Retinal pigment epithelial cell (primary cell): ENCODE measurements at places on chromosomes 3 and 15.
A peak's percentile ranks its signal among the peaks of the same experiment; 100 is the strongest.

- no peak for DNase-seq
Measured at GRCh38 chr3:99498550-99499234, 139.7 kb upstream of the COL8A1 start.

GRCh38 chr15:70453238-70453637 lies 310.1 kb downstream of the UACA start:
- no peak for DNase-seq

- DNase-seq: peak; percentile 38
Measured at GRCh38 chr15:45399381-45400212, 21.3 kb upstream of the GATM start.

DNA sequence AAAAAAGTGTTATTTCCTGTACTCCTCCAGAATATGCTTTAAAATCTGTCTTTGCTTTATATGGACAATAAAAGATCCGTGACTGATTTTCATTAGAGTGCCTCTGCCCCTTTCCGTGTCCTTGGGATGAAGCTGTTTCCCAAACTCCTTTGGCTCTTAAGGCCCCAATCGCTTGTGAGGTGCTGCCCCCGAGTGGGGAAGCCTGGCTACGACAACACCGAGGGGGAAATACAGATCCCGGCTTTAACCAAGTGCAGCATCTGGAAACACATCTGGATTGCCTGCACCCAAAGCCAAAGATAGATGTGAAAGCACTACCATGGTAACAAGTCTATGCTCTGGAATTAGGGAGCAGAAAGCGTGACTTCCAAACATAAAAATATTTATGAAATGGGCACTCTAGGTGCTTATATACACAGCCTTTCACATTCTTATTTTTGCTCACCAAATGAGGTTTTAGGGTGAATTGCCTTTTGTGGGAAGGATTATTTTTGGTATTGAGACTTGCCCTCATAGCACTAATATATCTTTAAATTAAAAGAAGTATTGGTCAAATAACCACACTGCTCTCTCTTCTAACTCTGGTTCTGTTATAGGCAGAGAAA lies 40.6 kb upstream of the ADCY5 start:
- peak; percentile 0 for DNase-seq

GRCh38 chr3:25849641-25850385 lies 59.9 kb downstream of the OXSM start:
- no peak for DNase-seq

DNA sequence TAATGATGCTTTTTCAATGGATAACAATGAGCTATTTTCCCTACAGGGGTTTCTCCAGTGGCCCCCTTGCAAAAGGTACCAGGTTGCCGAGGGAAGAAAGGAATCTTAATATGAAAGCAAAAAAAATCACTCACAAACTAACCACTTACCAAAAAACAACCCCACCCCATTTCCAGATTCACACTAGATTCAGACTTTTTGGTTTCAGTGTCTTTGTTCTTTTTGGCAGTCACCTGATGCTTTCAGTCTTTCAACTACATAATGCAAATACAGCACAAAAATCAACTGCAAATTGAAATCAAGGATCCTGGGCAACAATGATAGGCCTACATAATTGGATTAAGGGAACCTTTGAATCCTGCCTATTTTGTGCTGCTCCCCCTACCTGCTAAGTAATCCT lies 71.1 kb upstream of the RAP2B start:
- no peak for DNase-seq

- no peak for DNase-seq
Measured at GRCh38 chr3:37862903-37863815, 1.5 kb downstream of the CTDSPL start.

GRCh38 chr3:87072446-87072845 lies 81.5 kb upstream of the VGLL3 start:
- DNase-seq: no peak

DNA sequence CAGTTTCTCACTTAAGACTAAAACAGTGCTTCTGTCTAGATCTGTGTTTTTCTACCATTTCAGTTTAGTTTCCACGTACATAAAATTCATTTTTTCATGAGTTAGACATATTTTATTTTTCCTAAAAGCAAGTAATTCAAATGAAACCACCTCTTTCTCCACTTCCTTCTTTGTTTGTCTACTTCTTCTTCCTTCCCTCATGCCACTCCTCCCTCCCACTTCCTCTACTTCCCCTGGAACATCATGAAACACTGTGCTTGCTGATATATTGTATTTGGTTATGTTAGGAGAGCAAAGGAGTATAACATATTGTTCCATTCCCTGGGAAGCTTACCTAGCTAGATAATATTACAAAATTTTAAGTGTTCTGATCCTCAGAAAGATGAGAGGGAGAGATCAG lies 36.7 kb upstream of the GOLGA8B start:
- DNase-seq: no peak

GRCh38 chr3:29486096-29486495 lies 205.2 kb downstream of the RBMS3 start:
- no peak for DNase-seq

- no peak for DNase-seq
Measured at GRCh38 chr15:35603856-35604255, 57.9 kb upstream of the DPH6 start.

DNA sequence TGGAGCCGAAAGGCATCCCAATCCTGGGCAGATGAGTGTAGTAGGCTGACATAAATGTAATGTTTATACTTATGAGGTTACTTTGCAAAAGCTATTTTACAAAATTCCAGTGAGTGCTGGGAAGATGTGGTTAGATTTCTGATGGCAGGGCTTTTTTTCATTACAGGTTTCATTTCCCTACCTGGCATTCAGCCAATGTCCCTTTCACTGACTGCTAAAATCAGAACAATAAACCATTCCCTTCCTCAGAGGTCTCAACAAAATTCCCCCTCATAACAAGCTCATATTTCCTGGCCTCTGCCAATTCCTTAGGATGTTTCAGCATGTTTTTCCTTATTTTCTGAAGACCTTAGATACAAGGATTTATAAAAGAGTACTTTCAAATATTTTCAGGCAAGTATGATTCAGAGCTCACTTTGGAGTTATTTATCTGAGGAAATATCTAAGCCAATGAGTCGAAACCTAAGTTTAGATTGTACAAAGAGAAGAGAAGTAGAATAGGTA lies 40.9 kb upstream of the CCDC80 start:
- DNase-seq: no peak

DNA sequence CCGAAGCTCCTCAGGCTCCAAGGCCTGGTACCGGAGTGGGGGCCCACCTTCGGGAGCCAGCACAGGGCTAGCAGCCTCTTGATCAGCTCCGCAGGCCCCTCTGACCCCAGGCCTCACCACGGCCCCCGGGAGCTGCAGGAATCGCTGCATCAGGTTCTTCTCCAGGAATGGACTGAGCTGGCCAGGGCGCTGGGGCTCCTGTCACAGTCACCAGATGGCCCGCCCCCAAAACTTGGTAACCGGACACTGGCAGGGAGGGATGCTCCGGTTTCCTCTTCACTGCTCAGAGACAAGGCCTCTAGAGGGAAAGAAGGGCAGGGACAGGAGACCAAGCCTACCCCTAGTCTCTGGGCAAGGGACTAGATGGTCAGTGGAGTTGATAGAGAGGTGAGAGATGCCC lies 9.9 kb downstream of the AP3B2 start:
- no peak for DNase-seq

GRCh38 chr15:45704329-45705249 lies 69.8 kb downstream of the SQOR start:
- DNase-seq: no peak

DNA sequence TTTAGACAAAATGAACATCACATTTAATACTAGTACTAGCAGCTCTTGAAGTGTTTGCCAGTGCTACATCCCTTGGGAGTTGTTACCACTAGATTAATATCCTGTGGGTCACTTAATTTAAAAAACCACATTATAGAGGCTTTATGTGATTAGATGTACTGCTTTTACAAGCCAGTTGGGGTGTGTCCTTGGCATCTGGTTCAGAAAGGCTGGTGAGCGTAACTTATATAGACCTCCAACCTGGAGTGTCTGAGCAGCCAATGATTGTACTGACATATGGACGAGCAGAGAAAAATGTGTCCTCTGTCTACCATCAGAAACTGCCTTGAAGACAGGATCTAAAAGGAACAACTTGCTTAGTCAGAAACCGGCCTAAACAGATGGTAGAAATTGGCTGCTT lies 306.2 kb upstream of the ATP11B start:
- no peak for DNase-seq

GRCh38 chr15:77410701-77411618 lies 8.9 kb downstream of the PEAK1 start:
- no peak for DNase-seq

- no peak for DNase-seq
Measured at GRCh38 chr3:122984007-122984406, 43.6 kb downstream of the SEMA5B start.

- no peak for DNase-seq
Measured at GRCh38 chr3:97711654-97712053, 52.9 kb upstream of the ARL6 start.

DNA sequence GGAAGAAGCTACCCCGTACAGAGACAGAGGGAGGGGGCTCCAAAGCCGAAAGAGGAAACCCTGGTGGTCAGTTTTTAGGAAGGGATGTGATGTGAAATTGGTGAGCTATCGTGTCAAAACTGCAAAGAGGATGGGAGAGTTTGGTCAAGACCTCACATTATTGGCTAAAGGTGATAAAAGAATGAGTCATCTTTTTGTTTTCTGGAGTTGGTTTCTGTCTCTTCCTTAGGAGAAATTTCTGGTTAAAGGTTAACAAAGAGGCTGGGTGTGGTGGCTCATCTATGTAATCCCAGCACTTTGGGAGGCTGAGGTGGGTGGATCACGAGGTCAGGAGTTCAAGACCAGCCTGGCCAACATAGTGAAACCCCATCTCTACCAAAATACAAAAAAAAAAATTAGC lies 217.8 kb upstream of the CBLB start:
- DNase-seq: no peak

DNA sequence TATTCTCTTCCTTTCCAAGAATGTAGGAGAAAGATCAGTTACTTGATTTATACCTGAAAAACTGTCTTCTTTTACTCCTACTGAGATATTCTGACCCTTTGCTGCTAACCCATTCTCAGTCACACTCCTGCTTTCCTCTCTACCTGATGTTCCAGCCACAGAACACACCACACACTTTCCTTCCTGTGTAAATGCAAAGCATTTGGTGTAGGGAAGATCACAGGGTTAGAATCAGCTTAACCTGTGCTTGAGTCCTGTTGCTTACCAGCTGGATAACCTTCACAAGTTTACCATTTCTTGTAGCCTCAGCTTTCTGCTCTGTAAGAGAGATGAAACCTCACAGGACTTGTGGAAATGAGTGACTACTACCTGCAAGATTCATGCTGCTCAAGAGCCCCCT lies 489.8 kb upstream of the GOLIM4 start:
- no peak for DNase-seq

DNA sequence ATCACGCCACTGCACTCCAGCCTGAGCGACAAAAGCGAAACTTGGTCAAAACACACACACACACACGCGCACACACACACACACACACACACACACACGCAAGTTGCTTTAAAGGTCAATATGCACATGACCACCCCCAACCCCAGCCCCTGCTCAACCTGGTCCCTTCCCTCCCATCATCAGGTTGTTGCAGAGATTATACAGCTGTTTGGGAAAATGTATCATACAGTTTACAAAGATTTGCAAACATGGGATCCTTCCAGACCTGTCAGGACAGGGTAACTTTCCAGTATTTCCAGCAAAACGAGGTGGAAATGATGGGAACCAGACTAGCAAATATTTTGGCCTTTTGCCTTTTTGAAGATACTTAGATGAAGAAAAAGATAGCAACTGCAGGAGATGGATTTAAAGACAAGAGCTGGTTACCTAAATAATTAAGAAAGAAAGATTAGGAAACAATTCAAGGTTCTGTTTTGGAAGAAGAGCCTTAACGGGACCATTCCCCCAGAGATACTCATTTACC lies 80.2 kb downstream of the TNIK start:
- no peak for DNase-seq

DNA sequence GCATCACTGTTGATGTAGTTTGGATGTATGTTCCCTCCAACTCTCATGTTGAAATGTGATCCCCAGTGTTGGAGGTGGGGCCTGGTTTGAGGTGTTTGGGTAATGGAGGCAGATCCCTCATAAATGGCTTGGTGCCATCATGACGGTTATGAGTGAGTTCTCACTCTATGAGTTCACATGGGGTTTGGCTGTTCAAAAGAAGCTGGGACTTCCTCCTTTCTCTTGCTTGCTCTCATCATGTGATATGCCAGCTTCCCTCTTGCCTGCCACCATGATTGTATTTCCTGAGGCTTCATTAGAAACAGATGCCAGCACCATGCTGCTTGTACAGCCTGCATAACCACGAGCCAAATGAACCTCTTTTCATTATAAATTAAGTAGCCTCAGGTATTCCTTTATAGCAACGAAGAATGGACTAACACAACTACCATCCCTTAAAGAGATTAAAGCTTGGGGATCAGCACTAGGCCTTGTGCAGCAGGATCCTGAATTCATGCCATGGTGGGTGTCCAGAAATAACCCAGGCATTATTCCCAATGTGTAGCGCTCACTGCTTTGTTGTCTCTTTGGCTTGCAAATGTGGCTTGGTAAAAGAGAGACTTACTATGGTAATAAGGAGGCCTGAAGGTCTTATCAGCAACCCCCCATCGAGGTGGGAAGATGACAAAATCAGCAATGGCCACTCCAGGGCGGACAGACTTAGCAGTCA lies 41.9 kb downstream of the NDUFB4 start:
- DNase-seq: no peak

DNA sequence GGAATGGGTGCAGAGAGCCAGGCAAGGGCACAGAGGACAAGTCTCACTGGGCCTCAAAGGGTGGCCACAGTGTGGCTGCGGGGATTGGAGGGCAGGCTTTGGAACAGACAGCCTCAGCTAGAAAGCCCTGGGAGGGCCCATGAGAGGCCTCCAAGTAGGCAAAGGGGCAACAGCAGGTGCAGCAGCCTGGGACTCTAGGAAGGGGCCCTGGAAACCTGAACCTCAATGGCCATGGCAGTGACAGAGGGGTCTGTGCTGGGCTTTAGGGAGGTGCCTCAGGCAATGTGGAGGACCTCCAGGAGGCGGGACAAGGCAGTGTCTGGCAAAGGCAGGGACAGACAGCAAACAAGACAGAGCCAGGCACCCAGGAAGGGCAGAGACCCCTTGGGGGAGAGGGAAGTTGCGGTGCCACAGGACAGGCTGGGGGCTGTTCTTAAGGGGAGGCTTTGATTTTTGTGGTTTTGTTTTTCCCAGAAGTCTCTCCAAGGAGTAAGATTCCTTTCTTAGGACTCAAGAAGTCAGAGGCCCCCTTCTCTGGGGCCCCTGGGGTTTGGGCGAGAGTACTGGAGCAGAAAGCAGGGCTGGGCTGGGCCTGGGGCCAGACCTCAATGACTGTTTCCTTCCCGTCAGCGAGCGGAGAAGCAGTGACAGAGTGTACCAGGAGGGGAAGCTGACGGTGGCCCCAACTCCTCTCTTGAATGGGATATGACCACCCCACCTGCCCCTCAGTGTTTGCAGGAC lies 9.7 kb downstream of the STOML1 start:
- peak; percentile 83 for DNase-seq

GRCh38 chr3:72633121-72633520 lies 215.1 kb downstream of the SHQ1 start:
- DNase-seq: no peak

- DNase-seq: no peak
Measured at GRCh38 chr3:23431764-23432163, 228.6 kb downstream of the UBE2E2 start.

GRCh38 chr3:127197300-127198189 lies 4.6 kb downstream of the PRR23E start:
- no peak for DNase-seq
